Chondrocyte (in vitro differentiated cells): ENCODE measurements at places on chromosomes 6 and 20.

DNA sequence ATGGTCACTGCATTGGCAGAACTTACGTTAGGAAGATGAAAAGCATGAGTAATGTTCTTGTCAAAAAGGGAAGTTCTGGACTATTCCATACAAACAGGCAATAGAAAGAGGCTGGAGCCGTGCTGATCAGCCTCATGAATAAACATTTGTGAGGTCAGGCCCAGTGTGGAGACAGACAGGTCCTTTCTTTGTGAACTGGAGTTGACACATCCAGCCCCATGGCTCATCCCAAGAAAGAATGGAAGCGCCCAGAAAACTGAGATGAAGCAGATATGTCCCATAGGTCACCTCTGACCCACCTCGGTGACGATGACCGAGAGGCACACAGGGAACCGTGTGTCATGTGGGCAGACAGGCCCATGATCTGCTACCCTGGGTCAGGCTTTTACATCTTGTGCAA, 276.0 kb upstream of the SGK1 start:
- no peaks in the 10 kb centered on the region for H3K27me3 ChIP-seq
- H3K27ac ChIP-seq, result no peak overlapping the region
- no peaks in the 10 kb centered on the region for H3K36me3 ChIP-seq

GRCh38 chr6:132445201-132445951, 44.1 kb upstream of the MOXD1 start:
- peaks cover 9% of the 10 kb centered on the region for H3K36me3 ChIP-seq
- H3K27ac ChIP-seq, result peak overlapping the region; percentile 52
- peaks cover 29% of the 10 kb centered on the region for H3K4me1 ChIP-seq

DNA sequence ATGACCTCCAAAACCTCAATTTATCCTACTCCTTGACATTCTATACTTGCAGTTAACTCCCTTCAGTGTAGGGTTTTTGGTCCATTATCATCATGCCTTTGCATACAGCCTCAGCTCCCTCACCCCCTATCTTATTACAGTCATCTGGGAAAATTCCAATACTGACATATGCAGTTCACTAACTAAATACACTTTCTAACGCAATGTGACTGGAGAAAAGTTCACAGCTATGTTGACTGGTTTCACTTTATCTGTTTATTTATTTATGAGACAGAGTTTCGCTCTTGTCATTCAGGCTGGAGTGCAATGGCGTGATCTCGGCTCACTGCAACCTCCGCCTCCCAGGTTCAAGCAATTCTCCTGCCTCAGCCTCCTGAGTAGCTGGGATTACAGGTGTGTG, 64.9 kb downstream of the CRYBG1 start:
- H3K27ac ChIP-seq, result no peak overlapping the region
- H3K4me1 ChIP-seq, result no peaks in the 10 kb centered on the region
- DNase-seq, result no peak
- peaks cover 12% of the 10 kb centered on the region for H3K27me3 ChIP-seq

DNA sequence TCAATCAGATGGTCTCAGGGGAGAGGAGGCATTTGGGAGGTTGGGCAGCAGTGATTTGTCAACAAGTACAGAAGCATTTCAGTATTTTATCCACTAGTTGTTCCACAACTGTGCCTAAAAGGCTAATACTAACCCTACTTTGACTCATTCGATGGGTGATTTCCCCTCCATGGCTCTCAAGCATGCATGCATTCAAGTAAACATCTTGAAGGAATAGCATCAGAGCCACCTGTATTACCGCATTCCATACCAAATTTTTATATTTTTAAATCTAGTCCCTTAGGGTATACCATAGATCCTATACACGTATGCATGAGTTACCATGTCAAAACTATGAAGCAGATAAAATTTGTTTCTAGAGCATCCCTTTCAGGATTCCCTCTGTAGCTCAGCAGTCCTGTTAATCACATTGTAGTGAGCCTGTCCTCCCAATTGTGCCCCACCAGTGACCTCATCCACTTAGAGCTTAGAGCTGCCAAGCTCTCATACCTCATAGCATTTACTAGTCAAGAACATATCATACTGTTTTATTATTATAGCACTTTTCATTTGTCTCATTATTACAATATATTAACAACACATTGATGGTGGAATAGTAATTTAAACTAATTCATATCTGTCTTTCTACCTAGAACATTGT, 213.8 kb downstream of the LAMA2 start:
- no peak overlapping the region for H3K27ac ChIP-seq
- no peaks in the 10 kb centered on the region for H3K4me1 ChIP-seq
- H3K4me3 ChIP-seq, result no peak overlapping the region
- H3K36me3 ChIP-seq, result no peaks in the 10 kb centered on the region
- peaks cover 1% of the 10 kb centered on the region for H3K27me3 ChIP-seq

DNA sequence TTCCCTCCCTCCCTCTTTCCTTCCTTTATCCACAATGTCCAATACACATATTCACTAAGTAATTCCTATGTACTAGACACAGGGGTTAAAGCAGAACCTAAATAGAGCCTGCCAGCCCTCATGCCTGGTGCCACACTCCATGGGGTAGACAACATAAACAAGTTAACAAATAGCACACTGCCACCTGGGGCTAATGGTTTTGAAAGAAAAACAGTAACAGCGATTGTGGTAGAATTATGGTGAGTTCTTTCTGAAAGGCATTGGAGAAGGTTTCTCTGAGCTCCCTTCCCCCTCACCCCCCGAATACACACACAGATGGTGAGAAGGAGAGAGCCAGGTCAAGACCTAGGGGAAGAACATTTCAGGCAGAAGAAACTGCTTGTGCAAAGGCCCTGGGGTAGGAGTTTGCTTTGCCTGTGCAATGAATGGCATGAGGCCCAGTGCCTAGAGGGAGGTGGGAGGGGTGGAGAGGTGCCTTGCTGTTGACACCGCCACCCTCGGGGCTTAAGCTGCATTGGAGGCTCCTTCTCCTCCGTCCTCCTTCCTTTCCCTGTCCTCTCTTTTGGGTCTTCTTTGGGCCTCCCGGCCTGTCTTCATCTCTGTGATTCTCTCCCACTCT, 502.4 kb upstream of the SULF2 start:
- H3K4me1 ChIP-seq, result peaks cover 54% of the 10 kb centered on the region
- no peak for DNase-seq
- peaks cover 12% of the 10 kb centered on the region for H3K27me3 ChIP-seq
- peak overlapping the region; percentile 49 for H3K27ac ChIP-seq
- peaks cover 2% of the 10 kb centered on the region for H3K36me3 ChIP-seq

GRCh38 chr6:85620308-85620707, 22.4 kb downstream of the SYNCRIP start:
- H3K4me3 ChIP-seq, result no peak overlapping the region
- no peak for DNase-seq
- H3K27ac ChIP-seq, result no peak overlapping the region
- H3K36me3 ChIP-seq, result peaks cover 42% of the 10 kb centered on the region

DNA sequence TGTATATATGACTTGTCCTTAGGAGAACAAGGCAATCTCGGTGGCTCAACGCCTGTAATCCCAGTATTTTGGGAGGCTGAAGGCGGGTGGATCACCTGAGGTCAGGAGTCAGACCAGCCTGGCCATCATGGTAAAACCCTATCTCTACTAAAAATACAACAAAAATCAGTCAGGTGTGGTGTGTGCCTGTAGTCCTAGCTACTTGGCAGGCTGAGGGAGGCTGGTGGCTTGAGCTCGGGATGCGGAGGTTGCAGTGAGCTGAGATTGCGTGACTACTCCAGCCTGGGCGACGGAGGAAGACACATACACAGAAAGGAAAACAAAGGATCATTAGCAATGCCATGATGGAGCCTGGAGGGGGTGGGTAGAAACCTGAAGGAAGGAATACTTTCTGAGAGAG, 166.6 kb upstream of the RREB1 start:
- H3K27ac ChIP-seq, result no peak overlapping the region
- H3K4me1 ChIP-seq, result no peaks in the 10 kb centered on the region
- H3K4me3 ChIP-seq, result no peak overlapping the region
- no peaks in the 10 kb centered on the region for H3K36me3 ChIP-seq
- H3K27me3 ChIP-seq, result no peaks in the 10 kb centered on the region

DNA sequence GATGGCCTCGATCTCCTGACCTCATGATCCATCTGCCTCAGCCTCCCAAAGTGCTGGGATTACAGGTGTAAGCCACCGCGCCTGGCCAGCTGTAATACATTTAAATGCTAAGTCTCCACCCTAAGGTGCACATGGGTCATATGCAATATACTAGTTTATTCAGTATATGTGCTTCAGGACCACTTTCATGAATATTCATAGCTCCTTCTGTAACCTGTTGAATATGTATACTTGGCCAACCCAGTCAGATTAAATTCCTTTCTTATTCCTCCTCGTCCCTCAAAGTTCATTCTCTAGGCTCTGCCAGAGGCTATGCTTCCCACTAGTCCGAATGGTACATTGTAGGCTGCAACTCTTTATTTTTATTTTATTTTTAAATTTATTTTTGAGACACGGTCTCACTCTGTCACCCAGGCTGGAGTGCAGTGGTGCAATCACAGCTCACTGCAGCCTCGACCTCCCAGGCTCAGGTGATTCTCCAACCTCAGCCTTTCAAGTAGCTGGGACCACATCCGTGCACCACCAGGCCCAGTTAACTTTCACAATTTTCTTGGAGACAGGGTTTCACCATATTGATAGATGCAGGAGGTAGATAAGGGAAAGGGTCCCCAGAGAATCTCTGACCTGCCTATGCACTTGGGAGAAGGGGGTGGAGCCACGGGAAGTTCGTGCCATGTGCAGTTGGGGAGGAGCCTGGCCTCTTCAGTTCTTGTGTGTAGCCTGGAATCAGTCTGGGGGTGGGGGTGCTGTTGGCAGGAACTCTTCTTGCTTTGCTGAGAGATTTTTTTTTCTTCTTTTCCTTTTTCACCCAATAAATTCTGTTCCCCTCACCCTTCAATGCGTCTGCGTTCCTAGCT, 41.3 kb upstream of the DDR1 start:
- H3K27me3 ChIP-seq, result no peaks in the 10 kb centered on the region
- no peaks in the 10 kb centered on the region for H3K36me3 ChIP-seq
- peaks cover 61% of the 10 kb centered on the region for H3K4me1 ChIP-seq

DNA sequence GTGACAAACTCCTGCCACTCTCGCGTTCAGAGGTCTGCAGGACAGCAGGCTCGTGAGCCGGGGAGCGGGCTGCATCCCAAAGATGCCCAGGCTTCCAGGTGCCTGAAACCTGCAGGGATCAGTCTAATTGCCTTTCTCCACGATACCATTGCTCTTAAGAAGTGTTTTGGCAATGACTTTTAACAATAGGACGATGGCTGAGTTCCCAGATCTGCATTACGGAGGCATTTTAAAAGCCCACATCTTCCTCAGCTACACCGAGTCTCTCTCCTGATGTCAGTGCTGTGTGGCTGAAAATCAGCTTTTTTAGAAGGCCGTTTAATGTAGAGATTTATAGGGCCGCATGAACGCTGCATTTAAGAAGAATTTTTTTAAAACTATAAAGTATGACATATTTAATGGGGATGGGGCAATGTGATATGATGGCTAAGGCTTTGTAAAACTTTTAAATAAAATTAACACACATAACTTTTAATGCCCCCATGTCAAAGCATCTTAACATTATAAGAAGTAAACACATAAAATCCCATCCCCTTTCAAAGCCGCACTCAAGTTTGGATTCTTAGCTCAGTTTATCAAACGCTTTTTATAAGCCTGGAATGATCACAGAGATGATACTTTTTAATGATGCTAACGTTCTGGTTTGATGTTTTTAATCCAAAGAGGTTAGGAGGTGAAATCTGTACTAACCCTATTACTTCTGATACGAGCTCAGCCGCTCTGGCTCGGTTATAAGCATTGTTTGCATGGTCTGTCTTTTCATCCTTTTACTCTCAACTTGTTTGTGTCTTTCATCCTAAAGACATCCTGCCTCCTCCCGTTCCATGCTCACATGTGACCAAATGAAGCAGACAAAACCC, 386.0 kb downstream of the SMOC2 start:
- no peak overlapping the region for H3K27ac ChIP-seq
- DNase-seq, result no peak
- no peak overlapping the region for H3K4me3 ChIP-seq
- peaks cover 52% of the 10 kb centered on the region for H3K4me1 ChIP-seq
- no peaks in the 10 kb centered on the region for H3K36me3 ChIP-seq

DNA sequence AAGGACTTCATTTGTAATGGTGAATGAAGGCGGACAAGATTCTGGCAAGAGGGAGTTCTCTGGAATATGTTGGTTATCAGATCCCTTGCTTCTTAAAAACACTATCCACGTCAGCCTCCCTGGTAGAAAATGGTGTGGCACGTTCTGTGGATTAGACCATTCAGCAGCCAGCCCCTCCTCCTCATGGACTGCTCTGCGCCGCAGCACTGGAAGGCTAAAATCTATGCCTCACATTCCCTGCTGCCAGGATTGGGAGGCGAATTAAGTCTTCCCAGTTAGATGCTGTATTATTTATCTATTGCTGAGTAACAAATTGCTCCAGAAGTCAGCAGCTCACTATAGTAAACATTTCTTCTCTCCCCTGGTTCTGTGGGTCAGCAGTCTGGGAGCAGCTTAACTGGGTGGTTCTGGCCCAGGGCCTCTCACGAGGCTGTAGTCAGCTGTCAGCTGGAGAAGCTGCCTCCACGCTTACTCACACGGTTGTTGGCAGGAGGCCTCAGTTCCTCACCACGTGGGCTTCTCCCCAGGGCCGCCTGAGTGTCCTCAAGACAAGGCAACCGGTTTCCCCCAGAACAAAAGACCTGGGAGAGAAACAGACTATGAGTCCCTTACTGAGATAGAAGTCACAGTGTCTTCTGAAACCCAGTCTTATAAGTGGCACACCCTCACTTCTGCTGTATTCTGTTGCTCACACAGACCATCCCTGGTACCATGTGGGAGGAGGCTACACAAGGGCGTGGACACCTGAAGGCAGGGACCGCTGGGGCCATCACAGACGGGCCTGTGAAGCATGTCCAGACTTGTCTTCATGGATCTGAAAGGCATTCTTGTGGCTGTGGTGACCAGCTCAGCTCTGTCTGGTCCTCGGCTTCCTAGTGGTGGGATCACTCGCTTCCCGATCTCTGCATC, 101.0 kb downstream of the NRN1 start:
- peaks cover 15% of the 10 kb centered on the region for H3K4me1 ChIP-seq
- no peak for DNase-seq
- peak overlapping the region; percentile 87 for H3K27ac ChIP-seq
- H3K4me3 ChIP-seq, result no peak overlapping the region
- H3K36me3 ChIP-seq, result peaks cover 1% of the 10 kb centered on the region

DNA sequence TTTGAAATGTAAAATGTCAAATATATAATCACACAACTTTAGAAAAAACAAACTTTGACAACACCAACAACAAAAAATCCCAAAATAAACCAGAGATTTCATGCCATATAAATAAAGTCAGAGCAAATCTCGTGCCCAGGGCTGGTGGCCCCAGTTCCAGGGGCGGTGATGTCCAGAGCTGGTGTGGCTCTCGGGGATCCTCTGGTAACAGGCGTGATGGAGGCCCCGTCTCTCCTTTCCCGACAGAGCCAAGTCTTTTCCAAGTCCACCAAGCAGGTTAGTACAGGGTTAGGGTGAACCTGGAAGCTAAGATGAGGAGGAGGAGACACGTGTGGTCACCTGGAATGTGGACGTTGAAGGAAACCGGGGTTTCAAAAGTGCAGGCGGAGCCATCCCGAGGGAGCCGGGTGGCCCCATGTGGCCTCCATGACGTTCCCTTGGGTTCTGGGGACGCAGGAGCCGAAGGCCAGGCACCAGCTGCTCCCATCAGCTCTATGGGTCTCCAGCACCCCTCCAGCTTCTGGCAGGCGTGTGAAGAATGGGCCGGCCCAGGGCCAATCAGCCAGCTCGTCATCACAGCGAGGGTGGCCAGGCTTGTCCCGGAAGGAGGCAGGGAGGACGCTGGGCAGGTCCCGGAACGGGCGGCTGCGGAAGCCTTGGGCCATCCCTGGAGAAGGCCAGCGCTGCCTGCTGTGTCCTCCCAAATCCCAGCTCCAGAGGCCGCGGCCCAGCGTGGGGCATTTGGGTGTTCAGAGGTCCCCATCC, 202.5 kb downstream of the PREX1 start:
- H3K4me1 ChIP-seq, result peaks cover 20% of the 10 kb centered on the region
- H3K27ac ChIP-seq, result no peak overlapping the region
- peak; percentile 82 for DNase-seq
- no peaks in the 10 kb centered on the region for H3K27me3 ChIP-seq
- H3K36me3 ChIP-seq, result no peaks in the 10 kb centered on the region
